ENCODE measurements at places on chromosomes 11 and 22. TPM values are rescaled to one million over a fixed set of nuclear protein-coding genes. Genes with fewer than 3 reads are reported as not detected.

Gene HEPACAM
- not detected for total RNA-seq

DNA sequence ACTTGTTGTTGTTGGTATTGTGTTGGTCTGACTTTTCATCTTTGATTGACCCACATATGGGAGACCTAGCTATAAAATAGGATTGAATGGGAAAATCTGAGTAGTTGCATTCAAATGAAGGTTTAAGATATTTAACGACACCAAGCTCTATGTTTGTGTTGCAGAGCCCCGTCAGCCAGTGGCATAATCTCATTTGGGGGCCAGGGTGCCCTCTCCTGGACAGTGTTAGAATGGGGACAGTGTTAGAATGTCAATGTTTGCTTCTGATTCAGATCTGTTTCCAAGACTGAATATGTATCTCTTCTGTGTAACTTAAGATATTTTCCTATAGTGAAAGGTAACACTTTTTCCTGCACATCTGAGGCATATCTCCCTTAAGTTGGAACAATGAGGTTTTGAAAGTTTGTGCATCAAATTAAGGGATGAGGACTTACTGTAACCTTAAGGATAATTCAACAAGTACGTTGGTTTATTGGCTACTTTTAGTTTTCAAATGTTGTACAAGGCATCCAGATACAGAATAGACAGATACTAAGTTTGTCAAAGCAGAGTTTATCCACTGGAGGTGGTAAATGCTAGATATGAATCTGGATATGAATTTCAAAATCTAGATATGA lies 5.3 kb upstream of the OR52M1 start:
- peak; percentile 18 for DNase-seq

Gene OR8H2
- not detected for total RNA-seq

Gene ARL14EP
- 11.6 TPM for total RNA-seq

Measured in RPMI7951 (cell line).